Activated naive CD8-positive, alpha-beta T cell treated with anti-CD3 and anti-CD28 coated beads for 36 hours (primary cell): ENCODE measurements at places on chromosomes 1 and 21.

- peak overlapping the region; percentile 99 for H3K4me3 ChIP-seq
- DNase-seq, result no peak
- peaks cover 20% of the 10 kb centered on the region for H3K36me3 ChIP-seq
- peaks cover 27% of the 10 kb centered on the region for H3K4me1 ChIP-seq
- H3K27ac ChIP-seq, result peak overlapping the region; percentile 95
- H3K27me3 ChIP-seq, result no peaks in the 10 kb centered on the region
These were observed 954 bp downstream of the RSBN1 start for GRCh38 chr1:113811156-113811887.

- H3K36me3 ChIP-seq, result no peaks in the 10 kb centered on the region
- no peak for DNase-seq
- no peak overlapping the region for H3K4me3 ChIP-seq
These were observed 40.6 kb downstream of the AKNAD1 start for GRCh38 chr1:108816049-108816893.

- no peak for DNase-seq
- H3K4me1 ChIP-seq, result no peaks in the 10 kb centered on the region
- peaks cover 25% of the 10 kb centered on the region for H3K27me3 ChIP-seq
- H3K4me3 ChIP-seq, result no peak overlapping the region
- no peak overlapping the region for H3K27ac ChIP-seq
These were observed 10.5 kb downstream of the C1orf115 start for GRCh38 chr1:220700556-220701179.

DNA sequence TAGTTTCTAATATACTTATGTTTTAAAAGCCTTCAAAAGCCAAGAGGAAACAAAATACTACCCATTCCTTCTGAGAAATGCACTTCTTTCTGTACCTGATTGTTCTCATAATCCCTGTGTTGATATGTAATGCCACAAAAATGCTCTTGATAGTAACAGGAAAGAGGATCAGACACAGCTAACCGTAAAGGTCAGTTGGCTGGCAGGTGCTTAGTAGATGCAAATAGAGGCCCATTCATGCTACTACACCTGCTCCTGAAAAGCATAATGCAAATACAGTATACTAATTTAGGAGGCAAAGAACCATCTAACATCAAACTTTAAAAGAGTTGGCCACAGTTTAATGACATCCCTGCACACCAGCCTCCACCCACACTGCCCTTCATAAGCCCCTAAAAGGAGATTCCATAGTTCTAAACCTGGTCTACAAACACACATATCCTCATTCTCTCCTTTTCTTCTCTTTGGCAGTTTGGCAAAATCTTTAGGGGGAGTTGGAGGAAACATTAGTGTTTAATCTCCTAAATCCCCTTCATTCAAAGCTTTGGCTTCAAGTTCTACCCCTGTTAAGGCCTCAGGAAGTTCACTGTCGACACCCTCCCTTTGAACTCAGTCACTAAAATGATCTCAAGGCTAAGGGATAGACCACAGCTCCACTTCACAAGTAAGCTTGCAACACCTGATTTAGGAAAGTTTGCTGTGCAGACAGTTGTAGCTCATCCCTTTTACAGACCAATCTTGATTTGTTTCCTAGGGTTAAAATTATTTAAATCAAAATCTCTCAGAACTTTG lies 2.9 kb upstream of the CD46 start:
- peaks cover 9% of the 10 kb centered on the region for H3K36me3 ChIP-seq
- peaks cover 37% of the 10 kb centered on the region for H3K4me1 ChIP-seq
- peak overlapping the region; percentile 56 for H3K27ac ChIP-seq
- H3K4me3 ChIP-seq, result peak overlapping the region; percentile 3

GRCh38 chr21:35893156-35893555 lies 167.2 kb downstream of the SETD4 start:
- no peak for DNase-seq
- H3K36me3 ChIP-seq, result no peaks in the 10 kb centered on the region
- H3K4me3 ChIP-seq, result no peak overlapping the region
- H3K27ac ChIP-seq, result no peak overlapping the region
- H3K4me1 ChIP-seq, result no peaks in the 10 kb centered on the region

GRCh38 chr1:21818656-21819055 lies 6.6 kb downstream of the LDLRAD2 start:
- H3K4me1 ChIP-seq, result peaks cover 3% of the 10 kb centered on the region
- H3K27me3 ChIP-seq, result peaks cover 4% of the 10 kb centered on the region
- peak; percentile 10 for DNase-seq
- H3K27ac ChIP-seq, result no peak overlapping the region
- no peaks in the 10 kb centered on the region for H3K36me3 ChIP-seq

DNA sequence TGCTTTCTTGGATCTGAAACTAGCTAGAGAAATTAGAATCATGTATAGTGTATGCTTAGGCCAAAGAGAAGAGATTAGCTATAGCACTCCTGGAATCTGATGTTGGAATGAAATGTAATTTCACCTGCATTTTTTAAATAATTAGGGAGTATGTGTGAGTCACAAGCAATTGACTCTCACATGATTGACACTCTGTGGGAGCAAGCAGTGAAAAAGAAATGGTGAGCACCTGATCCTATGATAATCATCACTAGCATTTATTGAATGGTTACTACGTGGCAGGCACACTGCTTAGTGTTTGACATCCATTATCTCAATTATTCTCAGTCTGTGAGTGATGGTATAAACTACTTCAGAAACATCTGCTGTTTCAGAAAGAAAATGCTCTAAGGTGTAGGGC lies 176.6 kb downstream of the NRIP1 start:
- no peak overlapping the region for H3K27ac ChIP-seq
- H3K4me3 ChIP-seq, result no peak overlapping the region
- H3K27me3 ChIP-seq, result no peaks in the 10 kb centered on the region
- H3K36me3 ChIP-seq, result no peaks in the 10 kb centered on the region
- H3K4me1 ChIP-seq, result peaks cover 7% of the 10 kb centered on the region
- no peak for DNase-seq

- H3K27me3 ChIP-seq, result peaks cover 65% of the 10 kb centered on the region
- H3K4me1 ChIP-seq, result peaks cover 5% of the 10 kb centered on the region
- peak; percentile 25 for DNase-seq
- no peak within 1 kb of the TSS for H3K27ac ChIP-seq
- peak within 1 kb of the TSS; percentile 54 for H3K4me3 ChIP-seq
These were observed at the start of gene PLPPR5 for GRCh38 chr1:99004861-99005442. TSS of gene PLPPR5 (minus strand) at chr1:99004861. CDS start at chr1:99004671, 190 bp downstream.

GRCh38 chr21:41709965-41710822 lies 56.7 kb downstream of the RIPK4 start:
- peaks cover 11% of the 10 kb centered on the region for H3K4me1 ChIP-seq
- H3K36me3 ChIP-seq, result no peaks in the 10 kb centered on the region
- DNase-seq, result no peak

- H3K27ac ChIP-seq, result no peak overlapping the region
- no peak for DNase-seq
- H3K4me1 ChIP-seq, result peaks cover 9% of the 10 kb centered on the region
- no peaks in the 10 kb centered on the region for H3K27me3 ChIP-seq
These were observed 137.1 kb downstream of the ETS2 start for GRCh38 chr21:38942748-38943211.

- no peaks in the 10 kb centered on the region for H3K27me3 ChIP-seq
- H3K36me3 ChIP-seq, result no peaks in the 10 kb centered on the region
- DNase-seq, result no peak
These were observed 60.5 kb downstream of the C21orf91 start for GRCh38 chr21:17758683-17759082.

DNA sequence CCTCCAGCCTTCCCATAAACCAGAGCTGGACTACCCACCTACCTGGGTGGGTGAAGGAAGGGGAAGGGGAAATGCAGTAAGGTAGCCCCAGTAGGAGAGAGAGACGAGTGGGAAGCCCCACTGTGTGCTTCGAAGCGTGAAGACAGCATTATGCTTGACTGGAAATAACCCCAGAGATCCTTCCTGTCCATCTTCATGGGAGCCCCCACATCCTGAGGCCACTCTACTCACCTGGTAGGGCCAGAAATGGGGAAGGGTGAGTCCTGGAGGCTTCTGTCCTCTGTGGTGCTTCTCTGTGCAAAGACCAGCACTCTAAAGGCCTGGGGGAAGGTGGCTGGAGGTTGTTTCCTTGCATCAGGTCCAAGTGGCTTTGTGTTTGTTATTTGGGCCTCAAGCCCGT lies 10.0 kb upstream of the RASSF5 start:
- peaks cover 9% of the 10 kb centered on the region for H3K36me3 ChIP-seq
- H3K27ac ChIP-seq, result peak overlapping the region; percentile 74
- H3K4me3 ChIP-seq, result no peak overlapping the region
- peaks cover 25% of the 10 kb centered on the region for H3K4me1 ChIP-seq

- peak; percentile 33 for DNase-seq
- no peak overlapping the region for H3K4me3 ChIP-seq
- peak overlapping the region; percentile 48 for H3K27ac ChIP-seq
These were observed 27.2 kb downstream of the MCOLN2 start for GRCh38 chr1:84969489-84970250.

- H3K4me3 ChIP-seq, result no peak overlapping the region
- H3K27ac ChIP-seq, result no peak overlapping the region
- peaks cover 36% of the 10 kb centered on the region for H3K4me1 ChIP-seq
- H3K27me3 ChIP-seq, result peaks cover 77% of the 10 kb centered on the region
- no peaks in the 10 kb centered on the region for H3K36me3 ChIP-seq
These were observed 2.9 kb downstream of the RIPK4 start for GRCh38 chr21:41763996-41764395.

DNA sequence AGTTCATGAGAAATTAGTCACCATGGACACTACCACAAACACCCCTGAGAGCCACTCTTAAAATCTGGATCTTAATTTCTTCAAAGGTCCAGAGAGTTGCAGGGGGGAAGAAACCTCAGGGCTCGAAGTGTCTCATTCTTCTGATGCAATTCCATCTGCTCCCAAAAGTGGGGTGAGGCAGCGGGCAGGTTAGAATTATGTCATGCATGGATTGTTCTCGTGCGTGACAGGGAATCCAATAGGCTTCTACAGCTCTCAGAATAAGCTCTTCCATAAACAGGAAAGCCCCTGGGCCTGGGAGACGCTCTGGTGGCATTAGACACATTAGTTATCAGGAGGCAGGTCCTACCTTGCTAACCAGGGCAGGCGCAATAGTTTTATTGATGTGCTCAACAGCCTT lies 8.4 kb downstream of the ENO1 start:
- peaks cover 4% of the 10 kb centered on the region for H3K27me3 ChIP-seq
- peaks cover 67% of the 10 kb centered on the region for H3K4me1 ChIP-seq
- H3K27ac ChIP-seq, result peak overlapping the region; percentile 84
- DNase-seq, result no peak
- peaks cover 90% of the 10 kb centered on the region for H3K36me3 ChIP-seq

DNA sequence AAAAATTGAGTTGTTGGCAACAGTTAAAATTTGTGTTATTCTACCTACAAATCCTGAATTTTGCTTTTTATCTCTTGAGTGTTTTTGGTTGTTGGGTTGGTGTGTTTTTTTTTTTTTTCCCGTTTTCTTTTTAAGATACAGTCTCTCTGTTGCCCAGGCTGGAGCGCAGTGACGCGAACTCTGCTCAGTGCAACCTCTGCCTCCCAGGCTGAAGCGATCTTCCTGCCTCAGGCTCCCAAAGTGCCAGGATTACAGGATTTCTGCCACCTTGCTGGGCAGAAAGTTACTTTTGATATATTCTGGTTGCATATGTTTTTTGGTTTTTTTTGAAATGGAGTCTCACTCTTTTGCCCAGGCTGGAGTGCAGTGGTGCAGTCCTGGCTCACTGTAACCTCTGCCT lies 4.2 kb downstream of the PCNT start:
- peaks cover 12% of the 10 kb centered on the region for H3K4me1 ChIP-seq
- no peak overlapping the region for H3K4me3 ChIP-seq
- peaks cover 21% of the 10 kb centered on the region for H3K36me3 ChIP-seq
- H3K27ac ChIP-seq, result no peak overlapping the region

- H3K4me3 ChIP-seq, result no peak overlapping the region
- H3K27ac ChIP-seq, result no peak overlapping the region
- H3K36me3 ChIP-seq, result no peaks in the 10 kb centered on the region
These were observed 51.2 kb downstream of the TLR5 start for GRCh38 chr1:223091896-223092295.

- H3K36me3 ChIP-seq, result peaks cover 27% of the 10 kb centered on the region
- H3K4me1 ChIP-seq, result peaks cover 66% of the 10 kb centered on the region
- no peak for DNase-seq
- H3K4me3 ChIP-seq, result no peak overlapping the region
These were observed 53.9 kb downstream of the GALNT2 start for GRCh38 chr1:230120921-230121381.
